H1 (cell line): ENCODE measurements at places on chromosomes 13 and 19. TPM values are rescaled to one million over a fixed set of nuclear protein-coding genes. Genes with fewer than 3 reads are reported as not detected.

GRCh38 chr19:7856109-7856591, 18.0 kb downstream of the PRR36 start:
- H3K27ac ChIP-seq, result no peak overlapping the region
- no peak for DNase-seq
- H3K36me3 ChIP-seq, result no peaks in the 10 kb centered on the region
- no peak overlapping the region for H3K4me3 ChIP-seq
- peaks cover 2% of the 10 kb centered on the region; the same call in 1 of the 2 replicates for H3K27me3 ChIP-seq
- peaks cover 4% of the 10 kb centered on the region for H3K4me1 ChIP-seq

- no peak for DNase-seq
- H3K27me3 ChIP-seq, result no peaks in the 10 kb centered on the region
- H3K4me1 ChIP-seq, result no peaks in the 10 kb centered on the region
- no peak overlapping the region for H3K4me3 ChIP-seq
- no peak overlapping the region for H3K27ac ChIP-seq
- H3K36me3 ChIP-seq, result peaks cover 62% of the 10 kb centered on the region
Observed at GRCh38 chr13:95585867-95586266, 33.3 kb downstream of the CLDN10 start.

DNA sequence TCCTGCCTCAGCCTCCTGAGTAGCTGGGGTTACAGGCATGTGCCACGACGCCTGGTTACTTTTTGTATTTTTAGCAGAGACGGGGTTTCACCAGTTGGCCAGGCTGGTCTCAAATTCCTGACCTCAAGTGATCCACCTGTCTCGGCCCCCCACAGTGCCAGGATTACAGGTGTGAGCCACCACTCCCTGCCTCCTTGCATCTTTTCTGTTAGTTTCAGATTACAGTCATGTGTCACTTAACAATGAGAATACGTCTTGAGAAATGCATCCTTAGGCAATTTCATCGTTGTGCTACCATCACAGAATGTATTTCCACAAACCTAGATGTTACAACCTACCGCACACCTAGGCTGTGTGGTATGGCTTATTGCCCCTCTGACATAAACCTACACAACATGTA, 180.4 kb downstream of the TM9SF2 start:
- H3K27ac ChIP-seq, result no peak overlapping the region
- no peak overlapping the region for H3K4me3 ChIP-seq
- DNase-seq, result no peak
- no peaks in the 10 kb centered on the region for H3K27me3 ChIP-seq
- peaks cover 21% of the 10 kb centered on the region for H3K4me1 ChIP-seq
- H3K36me3 ChIP-seq, result no peaks in the 10 kb centered on the region

Gene MIA
- not detected in 2 replicates for total RNA-seq

DNA sequence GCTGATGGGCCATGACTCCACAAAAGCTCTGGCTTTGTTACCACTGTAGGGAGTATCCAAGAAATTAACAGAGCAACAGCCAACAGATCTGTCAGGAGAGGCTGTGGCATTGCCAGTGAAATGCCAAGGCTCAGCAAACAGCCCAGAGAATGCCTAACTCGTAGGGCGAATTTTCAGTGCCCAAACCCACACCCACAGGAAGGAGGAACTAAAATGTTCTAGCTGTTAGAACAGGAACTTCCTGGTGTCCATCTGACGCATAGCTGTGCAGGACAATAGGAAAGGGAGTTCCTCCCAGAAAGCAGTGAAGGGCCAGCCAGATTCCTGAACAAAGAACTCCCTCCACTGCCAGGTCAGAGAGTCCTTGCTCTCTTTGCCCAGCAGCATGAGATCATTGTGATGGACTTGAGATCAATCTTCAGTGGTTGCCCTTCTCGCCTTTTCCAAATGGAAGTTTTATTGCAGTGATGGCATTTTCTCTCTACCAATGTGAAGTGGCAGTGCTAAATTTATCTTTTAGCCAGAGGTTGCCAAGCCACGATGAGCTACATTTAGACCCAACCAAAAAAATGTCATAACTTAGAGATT, 224.2 kb upstream of the STARD13 start:
- H3K4me1 ChIP-seq, result no peaks in the 10 kb centered on the region
- no peaks in the 10 kb centered on the region for H3K36me3 ChIP-seq

- DNase-seq, result no peak
- peaks cover 4% of the 10 kb centered on the region for H3K4me1 ChIP-seq
- H3K36me3 ChIP-seq, result no peaks in the 10 kb centered on the region
- peak overlapping the region; percentile 78 for H3K4me3 ChIP-seq
- H3K27ac ChIP-seq, result peak overlapping the region; percentile 94; the same call in 1 of the 2 replicates
Observed at GRCh38 chr19:18587962-18588610, 512 bp upstream of the REX1BD start.

Gene ZNF433
- 1.4 and 1.8 TPM in 2 replicates for total RNA-seq
